Naive thymus-derived CD4-positive, alpha-beta T cell (primary cell): ENCODE measurements at places on chromosomes 2 and 18. TPM values are rescaled to one million over a fixed set of nuclear protein-coding genes. Genes with fewer than 3 reads are reported as not detected.

DNA sequence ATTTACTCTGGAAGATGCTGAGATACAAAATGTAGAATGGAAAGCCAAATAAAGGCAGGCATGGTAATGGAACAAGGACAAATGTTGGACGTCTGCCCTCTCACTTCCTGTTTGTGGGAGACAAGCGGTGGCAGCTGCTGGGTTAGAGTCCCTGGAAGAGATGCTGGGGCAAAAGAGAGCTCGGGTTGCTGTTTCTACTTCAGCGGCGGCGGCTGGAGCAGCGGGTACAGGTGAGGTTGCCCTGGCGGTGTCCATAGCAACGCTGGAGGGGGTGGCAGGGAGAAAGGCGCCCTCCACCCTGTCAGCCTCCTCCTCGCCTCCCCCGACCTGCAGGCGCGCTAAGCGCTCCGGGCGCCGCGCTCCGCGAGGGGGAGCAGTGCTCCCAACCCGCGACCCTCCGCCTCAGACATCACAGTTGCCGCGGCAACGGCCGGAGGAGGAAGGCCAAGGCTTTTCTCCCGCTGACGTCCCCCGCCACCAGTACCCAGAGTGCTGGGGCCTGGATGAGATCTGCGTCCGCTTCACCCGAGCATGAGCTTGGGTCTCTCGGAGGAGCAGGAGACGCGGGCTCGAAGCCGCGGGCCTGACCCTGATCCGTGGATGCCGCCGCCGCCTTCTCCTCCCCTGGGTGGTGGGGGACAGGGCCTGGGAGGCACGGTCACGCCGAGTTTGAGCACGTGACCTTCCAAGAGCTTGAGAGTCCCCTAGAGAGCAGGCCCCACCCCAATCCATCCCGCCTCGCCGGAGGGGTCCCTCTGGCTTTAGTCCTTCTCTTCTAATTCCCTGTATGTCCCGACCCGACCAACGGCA is 65.6 kb downstream of the NOL4 start:
- DNase-seq: no peak

DNA sequence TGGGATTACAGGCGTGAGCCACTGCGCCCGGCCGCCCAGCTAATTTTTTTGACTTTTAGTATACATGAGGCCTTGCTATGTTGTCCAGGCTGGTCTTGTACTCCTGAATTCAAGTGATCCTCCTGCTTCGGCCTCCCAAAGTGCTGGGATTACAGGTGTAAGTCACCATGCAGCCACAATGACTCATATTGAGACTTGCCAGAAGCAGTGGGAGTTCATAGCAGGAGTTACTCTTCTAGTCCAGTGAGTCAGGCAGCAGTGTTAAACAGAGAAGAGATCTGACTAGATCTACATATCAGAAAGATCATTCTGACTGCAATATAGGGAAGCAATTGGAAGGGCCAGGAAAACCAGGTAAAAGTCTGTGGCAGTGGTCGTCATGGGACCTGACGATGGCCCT is 1.5 kb upstream of the FLACC1 start:
- DNase-seq: no peak

DNA sequence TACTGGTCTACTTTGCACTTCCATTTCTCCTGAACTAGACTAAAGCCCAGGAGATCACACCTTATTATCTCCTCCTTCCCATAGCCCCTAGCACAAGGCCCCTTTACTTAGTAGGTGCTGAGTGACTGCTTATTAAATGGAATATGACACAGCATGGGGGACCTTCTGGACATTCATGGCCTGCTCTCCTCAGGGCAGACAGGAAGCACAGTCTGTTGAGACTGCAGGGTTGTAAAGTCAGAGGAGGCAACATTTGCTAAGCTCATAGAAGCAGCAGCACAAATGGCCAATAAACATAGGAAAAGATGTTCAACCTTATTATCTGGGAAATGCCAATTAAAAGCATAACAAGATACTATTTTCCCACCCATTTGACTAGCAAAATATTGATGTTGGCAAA is 75.3 kb downstream of the DNMT3A start:
- DNase-seq: no peak

DNA sequence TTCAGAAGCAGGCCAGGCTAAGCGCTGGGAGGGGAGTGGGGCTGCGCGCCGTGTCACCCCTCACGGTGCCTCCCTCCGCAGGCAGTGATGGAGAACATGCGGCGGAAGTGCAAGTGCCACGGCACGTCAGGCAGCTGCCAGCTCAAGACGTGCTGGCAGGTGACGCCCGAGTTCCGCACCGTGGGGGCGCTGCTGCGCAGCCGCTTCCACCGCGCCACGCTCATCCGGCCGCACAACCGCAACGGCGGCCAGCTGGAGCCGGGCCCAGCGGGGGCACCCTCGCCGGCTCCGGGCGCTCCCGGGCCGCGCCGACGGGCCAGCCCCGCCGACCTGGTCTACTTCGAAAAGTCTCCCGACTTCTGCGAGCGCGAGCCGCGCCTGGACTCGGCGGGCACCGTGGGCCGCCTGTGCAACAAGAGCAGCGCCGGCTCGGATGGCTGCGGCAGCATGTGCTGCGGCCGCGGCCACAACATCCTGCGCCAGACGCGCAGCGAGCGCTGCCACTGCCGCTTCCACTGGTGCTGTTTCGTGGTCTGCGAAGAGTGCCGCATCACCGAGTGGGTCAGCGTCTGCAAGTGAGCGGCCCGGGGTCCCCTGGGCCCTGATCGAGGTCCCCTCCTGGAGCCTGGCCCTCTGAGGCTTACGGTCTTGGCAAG is 12.2 kb downstream of the WNT10A start:
- peak; percentile 87 for DNase-seq

- DNase-seq: no peak
Observed at GRCh38 chr2:22153931-22154613, 1030.3 kb downstream of the TDRD15 start.

DNA sequence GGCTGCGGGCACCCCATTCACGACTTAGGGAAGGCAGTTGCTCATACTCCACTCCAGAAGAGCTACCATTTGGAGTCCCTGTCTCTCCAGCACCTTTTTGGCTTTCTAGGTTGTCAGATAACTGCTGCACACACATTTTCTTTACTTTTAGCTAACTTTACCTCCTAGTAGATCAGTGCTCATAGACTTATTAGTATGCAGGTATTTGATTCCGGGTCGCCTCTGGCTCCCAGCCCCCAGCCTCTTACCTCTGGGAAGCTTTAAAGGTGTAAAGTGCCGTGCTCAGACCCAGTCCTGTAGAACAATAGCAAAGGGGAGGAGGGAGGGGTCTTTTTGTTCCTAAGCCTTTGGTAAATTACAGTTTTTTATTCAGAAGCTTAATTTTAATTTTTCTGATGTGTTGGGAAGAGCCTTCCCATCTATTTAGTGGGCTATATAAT is 102.9 kb downstream of the SPTBN1 start:
- DNase-seq: no peak

- DNase-seq: no peak
Observed at GRCh38 chr2:239715606-239716005, 309.5 kb downstream of the NDUFA10 start.

- DNase-seq: no peak
Observed at GRCh38 chr18:51192696-51193095, 4.8 kb downstream of the MEX3C start.

GRCh38 chr2:111062417-111062816 is 58.3 kb upstream of the BCL2L11 start:
- no peak for DNase-seq

GRCh38 chr2:207224381-207224780 is 58.6 kb upstream of the KLF7 start:
- no peak for DNase-seq

Gene LIPG
- not detected for total RNA-seq

DNA sequence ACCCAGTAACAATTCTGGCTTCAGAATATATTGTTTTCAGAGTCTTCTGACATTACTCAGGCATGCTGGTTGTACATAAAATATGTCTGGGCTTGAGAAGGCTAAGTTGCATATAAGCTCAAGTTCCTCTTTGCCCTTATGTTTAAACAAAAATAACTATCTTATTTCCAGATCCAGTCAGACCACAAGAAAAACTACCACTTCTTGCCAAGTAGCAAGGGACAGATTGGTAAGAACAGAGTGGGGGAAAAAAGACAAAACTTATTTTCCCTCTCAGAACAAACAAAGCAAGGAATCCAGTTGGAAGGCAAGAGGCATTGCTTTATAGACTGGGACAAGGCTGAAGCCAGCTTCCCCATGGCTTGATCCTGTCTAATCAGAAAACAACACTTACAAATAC is 1036.7 kb upstream of the CELF4 start:
- DNase-seq: no peak

Gene CABYR
- 1.2 TPM for total RNA-seq
